ENCODE measurements at places on chromosomes 6 and 20. TPM values are rescaled to one million over a fixed set of nuclear protein-coding genes. Genes with fewer than 3 reads are reported as not detected.
A peak's percentile ranks its signal among the peaks of the same experiment; 100 is the strongest.

DNA sequence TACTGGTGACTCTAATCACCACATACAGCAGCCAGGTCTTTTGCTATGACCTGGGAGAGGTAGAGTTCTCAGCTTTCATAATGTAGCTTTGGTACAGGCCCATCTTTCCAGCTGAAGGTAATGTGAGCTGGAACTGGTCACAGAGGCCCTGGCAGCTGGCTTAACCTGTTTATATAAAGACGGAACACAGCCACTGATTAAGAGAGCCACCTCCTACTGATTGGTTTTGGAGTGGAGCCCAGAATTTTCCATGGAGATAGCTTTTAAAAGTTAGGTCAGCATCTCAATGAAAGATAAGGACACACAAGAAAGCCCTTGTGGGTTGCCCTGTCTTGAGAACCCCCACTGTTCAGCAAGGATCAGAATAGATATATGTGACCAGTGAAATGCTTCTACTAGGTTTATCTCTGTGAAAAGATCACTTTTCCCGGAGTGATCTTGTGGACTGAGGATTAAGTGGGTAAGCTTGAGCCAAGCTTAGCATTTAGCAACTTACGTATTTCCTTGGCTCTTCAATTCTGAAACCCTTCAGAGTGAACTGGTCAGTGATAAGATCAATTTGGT is 213.7 kb upstream of the CITED2 start:
- H3K4me3 ChIP-seq = no peak overlapping the region
- H3K27ac ChIP-seq = no peak overlapping the region
- H3K4me1 ChIP-seq = no peaks in the 10 kb centered on the region
- no peak for DNase-seq
- H3K27me3 ChIP-seq = no peaks in the 10 kb centered on the region
- H3K36me3 ChIP-seq = no peaks in the 10 kb centered on the region

- no peak overlapping the region for H3K27ac ChIP-seq
- H3K27me3 ChIP-seq = no peaks in the 10 kb centered on the region
- H3K36me3 ChIP-seq = no peaks in the 10 kb centered on the region
Measured at GRCh38 chr6:32086661-32087573, 22.2 kb downstream of the TNXB start.

DNA sequence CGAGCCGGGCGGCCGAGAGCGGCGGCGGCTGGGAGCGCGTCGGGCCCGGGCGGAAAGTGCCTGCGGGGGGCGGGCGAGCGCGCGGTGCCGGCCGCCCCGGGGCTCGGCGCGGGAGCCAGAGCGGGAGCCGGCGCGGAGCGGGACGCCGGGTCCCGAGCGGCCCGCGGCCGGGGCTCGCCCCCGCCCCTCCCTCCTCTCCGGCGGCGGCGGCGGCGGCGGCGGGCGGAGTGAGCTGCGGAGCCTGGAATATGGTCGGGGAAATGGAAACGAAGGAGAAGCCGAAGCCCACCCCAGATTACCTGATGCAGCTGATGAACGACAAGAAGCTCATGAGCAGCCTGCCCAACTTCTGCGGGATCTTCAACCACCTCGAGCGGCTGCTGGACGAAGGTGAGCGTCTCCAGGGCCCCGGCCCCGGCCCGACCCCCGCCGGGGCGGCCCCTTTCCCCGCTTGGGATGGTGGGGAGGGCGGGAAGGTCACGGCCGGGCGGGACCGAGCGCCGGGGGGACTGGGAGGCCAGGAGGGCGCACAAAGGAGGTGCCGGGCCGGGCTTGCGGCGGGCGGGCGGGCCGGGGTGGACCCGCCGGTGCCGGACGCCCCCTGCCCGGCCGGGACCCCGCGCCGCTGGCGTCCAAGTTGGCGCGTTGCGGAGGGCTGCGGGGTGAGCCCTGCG is 565 bp downstream of the QKI start:
- H3K36me3 ChIP-seq = peaks cover 13% of the 10 kb centered on the region

- peaks cover 11% of the 10 kb centered on the region for H3K36me3 ChIP-seq
- DNase-seq = no peak
- H3K27me3 ChIP-seq = no peaks in the 10 kb centered on the region
- H3K4me1 ChIP-seq = no peaks in the 10 kb centered on the region
Measured at GRCh38 chr20:9367746-9368145, 146.6 kb upstream of the LAMP5 start.

GRCh38 chr20:53657732-53658131 is 64.1 kb upstream of the ZNF217 start:
- no peak for DNase-seq
- peak overlapping the region; percentile 9 for H3K4me3 ChIP-seq
- no peak overlapping the region for H3K27ac ChIP-seq
- no peaks in the 10 kb centered on the region for H3K36me3 ChIP-seq
- H3K27me3 ChIP-seq = no peaks in the 10 kb centered on the region
- peaks cover 2% of the 10 kb centered on the region for H3K4me1 ChIP-seq

DNA sequence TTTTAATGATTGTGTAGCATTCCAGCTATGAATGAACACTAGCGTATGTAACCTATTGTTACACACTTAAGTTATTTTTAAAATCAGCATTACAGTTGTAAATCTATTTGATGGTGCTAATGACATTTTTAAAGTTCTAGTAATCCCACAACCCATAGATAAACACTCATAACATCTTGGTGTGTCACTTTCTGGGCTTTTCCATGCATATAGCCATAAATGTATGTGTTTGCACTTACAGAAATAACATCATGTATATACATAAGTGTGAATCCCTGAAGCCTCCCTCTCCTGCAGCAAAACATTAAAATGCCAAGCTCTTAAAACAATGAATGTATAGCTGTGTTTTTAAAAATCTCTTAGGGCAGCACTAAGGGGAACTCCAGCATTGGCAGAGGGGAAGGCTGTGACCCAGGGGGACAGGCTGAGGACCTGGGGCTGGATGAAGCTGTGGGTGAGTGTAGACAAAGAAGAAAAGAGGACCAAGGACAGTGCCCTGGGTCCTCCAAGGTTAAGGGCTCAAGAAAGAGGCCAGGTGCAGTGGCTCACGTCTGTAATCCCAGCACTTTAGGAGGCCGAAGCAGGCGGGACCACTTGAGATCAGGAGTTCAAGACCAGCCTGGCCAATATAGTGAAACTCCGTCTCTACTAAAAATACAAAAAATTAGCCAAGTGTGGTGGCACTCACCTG is 929 bp upstream of the CENPB start:
- H3K36me3 ChIP-seq = peaks cover 5% of the 10 kb centered on the region
- peak overlapping the region; percentile 62 for H3K4me3 ChIP-seq
- H3K27ac ChIP-seq = no peak overlapping the region
- H3K4me1 ChIP-seq = no peaks in the 10 kb centered on the region
- no peaks in the 10 kb centered on the region for H3K27me3 ChIP-seq
- DNase-seq = no peak

DNA sequence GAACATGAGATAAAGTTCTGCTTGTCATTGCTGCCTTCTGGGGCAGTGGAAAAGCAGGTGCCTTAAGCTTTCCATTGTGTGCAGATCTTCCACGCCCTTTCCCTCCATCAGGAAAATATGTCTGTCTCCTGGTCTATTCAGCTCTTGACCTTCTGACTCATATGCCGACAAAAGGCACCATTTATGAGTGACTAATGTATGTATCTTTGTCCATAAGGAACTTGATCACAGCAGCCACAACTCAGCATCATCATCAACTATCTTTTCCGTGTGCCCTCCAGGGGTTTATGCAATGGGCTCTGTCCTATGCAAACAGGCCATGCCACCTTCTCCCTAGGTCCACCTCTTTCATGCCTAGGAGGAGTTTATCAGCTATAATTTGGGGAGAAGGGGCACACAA is 102.7 kb upstream of the QKI start:
- no peaks in the 10 kb centered on the region for H3K27me3 ChIP-seq
- no peaks in the 10 kb centered on the region for H3K4me1 ChIP-seq
- DNase-seq = no peak
- no peak overlapping the region for H3K4me3 ChIP-seq
- H3K36me3 ChIP-seq = no peaks in the 10 kb centered on the region
- no peak overlapping the region for H3K27ac ChIP-seq

DNA sequence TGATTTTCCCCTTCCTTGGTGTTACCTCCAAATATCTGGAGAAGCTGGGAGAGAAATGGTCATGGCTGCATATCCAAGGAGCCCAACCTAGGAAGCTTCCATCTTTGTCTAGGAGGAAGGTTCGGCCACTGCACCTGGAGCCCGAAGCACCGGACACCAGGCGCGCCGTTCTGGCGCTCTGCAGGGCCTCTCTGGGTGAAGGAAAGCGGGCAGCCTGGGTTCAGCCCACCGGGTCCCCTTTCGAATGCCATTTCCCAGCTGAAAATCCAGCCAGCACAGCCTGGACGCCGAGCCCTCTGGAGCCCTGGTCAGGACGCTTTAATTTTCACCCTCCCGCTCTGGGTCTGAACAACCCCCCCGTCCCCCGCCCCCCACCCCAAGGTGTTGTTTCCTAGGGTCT is 1.2 kb downstream of the LINC00237 start:
- peak; percentile 36 for DNase-seq
- H3K27me3 ChIP-seq = peaks cover 34% of the 10 kb centered on the region
- no peaks in the 10 kb centered on the region for H3K36me3 ChIP-seq
- H3K27ac ChIP-seq = no peak overlapping the region

DNA sequence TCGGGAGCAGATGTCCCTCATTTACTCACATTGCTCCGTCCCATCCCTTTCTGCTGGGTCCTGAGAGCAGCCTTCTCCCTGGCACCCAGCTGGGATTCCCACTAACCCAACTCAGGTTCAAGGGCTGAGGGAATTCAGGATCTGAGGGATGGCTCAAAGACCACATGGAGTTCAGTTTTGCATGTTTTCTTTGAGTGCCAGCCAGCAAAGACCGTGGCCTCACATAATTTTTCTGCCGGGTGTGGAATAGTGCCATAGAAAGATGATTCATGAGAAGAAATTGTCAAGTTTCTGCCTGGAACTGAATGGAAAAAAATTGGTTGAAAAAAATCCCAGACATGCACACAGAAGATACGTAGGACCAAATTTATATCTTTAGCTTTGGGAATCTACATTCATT is 168.6 kb downstream of the CD83 start:
- no peak overlapping the region for H3K4me3 ChIP-seq
- H3K27ac ChIP-seq = no peak overlapping the region
- DNase-seq = no peak
- peaks cover 7% of the 10 kb centered on the region for H3K36me3 ChIP-seq

LY6G6C gene
- 0.24 TPM for total RNA-seq

ELOVL2 gene
- 0.46 TPM for total RNA-seq

DNAH8 gene
- total RNA-seq = not detected

BNIP5 gene
- total RNA-seq = not detected

PKIG gene
- 23.0 TPM for total RNA-seq

PRPF6 gene
- total RNA-seq = 91.3 TPM

NUDT3 gene
- total RNA-seq = 22.7 TPM

SIRPD gene
- total RNA-seq = not detected

CLDN20 gene
- not detected for total RNA-seq

UBE2C gene
- total RNA-seq = 254 TPM
